ENCODE measurements at places on chromosomes 13 and 19.

GRCh38 chr19:48617146-48617937 is 1.6 kb downstream of the RPL18 start:
- DNase-seq, result no peak

DNA sequence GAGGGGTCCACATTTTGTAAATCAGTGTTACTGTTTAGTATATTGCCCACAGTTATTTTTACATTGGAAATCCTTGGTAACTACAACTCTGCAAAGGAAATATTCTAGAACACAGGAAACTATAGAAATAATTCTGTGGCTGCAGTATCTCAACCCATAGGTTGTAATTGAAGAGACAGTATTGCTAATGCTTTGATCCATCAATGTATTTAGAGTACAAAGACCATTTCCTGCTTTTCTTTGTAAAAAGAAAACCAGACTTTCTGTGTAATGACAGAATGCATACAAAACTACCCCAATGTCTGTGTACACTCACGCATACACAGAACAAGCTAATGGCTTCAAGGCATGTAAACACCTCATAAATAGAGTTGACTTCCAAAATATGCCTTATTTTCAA is 622.1 kb upstream of the ARGLU1 start:
- no peak for DNase-seq

- peak; percentile 69 for DNase-seq
Measured at GRCh38 chr13:36124236-36124822, 6.9 kb downstream of the DCLK1 start.

DNA sequence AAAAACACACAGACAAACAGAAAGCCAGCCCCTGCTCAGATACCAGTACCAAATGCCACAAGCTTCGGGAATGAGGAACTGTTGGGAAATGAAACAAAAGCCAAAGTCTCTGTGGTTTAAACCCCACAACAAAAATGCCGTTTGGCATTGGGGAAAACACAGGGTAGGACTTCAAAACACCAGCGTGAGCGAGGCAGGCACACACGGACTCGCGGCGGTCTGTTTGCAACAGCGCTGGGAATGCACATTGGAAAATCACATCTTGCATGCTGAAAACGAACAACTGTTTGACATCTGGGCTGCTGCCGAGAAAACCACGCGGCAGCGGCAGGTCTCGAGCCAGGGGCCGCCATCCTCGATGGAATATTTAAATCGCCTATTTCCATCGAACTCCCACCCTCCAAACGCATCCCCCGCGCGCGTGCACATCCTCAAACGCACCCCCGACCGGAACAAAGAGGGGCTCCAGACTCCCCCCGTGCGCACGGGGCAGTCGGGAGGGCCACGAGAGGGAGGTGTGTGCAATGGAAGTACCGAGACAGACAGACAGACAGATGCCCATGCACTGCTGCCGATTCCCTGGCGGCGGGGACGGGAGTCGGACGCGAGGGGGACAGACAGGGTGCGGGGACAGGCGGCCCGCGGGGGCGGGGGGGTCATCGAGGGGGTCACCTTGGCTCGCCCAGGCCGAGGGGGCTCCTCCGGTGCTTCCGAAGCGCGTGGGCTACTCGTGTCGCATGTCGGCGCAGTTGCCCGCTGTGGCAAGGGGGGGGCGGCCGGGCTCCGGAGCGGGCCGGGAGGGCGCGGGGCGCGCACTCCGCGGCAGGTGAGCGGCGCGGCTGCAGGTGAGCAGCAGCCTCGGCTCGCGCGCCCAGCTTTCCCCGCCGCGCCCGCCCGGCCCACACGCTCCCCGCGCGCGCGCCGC is at the start of gene GPR12:
TSS of gene GPR12 (minus strand) at position 880 of the 925 bp plus-strand sequence. CDS start 959 bp downstream, outside the sequence.
- DNase-seq, result peak; percentile 10

GRCh38 chr13:21556051-21556450 is 47.9 kb downstream of the MICU2 start:
- DNase-seq, result no peak

GRCh38 chr19:48670699-48671445 is 1.9 kb downstream of the NTN5 start:
- no peak for DNase-seq

GRCh38 chr19:55703790-55704215 is 28.8 kb downstream of the EPN1 start:
- DNase-seq, result peak; percentile 47

DNA sequence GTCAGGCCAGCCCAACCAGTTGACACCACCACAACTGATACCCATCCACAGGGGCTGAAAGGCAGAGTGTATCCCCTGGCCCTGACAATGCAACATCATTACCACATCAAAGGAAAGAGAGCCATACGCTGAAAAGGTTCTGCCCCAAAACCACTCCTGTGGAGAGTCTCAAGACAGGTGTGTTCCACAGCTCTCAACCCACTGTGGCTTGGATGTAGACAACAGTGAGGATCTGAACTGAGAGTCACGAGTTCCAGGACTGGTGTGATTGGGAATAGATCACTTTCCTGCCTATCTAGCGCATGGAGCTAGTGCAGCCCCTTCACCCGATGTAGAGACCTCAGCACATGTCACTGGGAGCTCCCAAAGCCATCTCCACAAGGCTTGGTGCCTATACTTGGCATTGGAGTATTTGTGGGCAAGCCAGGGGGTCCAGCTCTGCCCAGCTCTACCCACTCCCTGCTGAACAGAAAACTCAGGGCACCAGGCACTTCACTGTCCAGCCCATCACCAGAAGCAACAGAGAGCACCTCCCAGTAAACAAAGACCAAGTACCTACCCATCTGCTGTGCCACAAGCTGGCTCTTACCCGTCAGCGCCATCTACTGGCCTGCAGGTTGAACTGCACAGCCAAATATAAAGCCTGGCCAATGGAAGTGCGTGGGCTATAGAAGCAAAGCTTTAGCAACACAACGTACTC is 579.5 kb downstream of the UQCRFS1 start:
- peak; percentile 41 for DNase-seq

DNA sequence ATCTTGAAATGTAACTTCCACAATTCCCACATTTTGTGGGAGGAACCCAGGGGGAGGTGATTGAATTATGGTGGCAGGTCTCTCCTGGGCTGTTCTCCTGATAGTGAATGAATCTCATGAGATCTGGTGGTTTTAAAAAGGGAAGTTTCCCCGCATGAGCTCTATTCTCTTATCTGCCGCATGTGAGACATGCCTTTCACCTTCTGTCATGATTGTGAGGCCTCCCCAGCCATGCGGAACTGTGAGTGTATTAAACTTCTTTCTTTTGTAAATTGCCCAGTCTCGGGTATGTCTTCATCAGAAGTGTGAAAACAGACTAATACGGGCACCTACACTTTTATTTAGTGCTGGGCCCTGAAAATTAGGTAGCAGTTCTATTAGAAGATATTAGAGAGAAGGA is 45.8 kb downstream of the TNFSF13B start:
- no peak for DNase-seq

- DNase-seq, result peak; percentile 92
Measured at GRCh38 chr19:17847538-17848366, at the start of gene JAK3. JAK3 (minus strand) TSS chr19:17847982; CDS start chr19:17844417, 3,565 bp downstream.

DNA sequence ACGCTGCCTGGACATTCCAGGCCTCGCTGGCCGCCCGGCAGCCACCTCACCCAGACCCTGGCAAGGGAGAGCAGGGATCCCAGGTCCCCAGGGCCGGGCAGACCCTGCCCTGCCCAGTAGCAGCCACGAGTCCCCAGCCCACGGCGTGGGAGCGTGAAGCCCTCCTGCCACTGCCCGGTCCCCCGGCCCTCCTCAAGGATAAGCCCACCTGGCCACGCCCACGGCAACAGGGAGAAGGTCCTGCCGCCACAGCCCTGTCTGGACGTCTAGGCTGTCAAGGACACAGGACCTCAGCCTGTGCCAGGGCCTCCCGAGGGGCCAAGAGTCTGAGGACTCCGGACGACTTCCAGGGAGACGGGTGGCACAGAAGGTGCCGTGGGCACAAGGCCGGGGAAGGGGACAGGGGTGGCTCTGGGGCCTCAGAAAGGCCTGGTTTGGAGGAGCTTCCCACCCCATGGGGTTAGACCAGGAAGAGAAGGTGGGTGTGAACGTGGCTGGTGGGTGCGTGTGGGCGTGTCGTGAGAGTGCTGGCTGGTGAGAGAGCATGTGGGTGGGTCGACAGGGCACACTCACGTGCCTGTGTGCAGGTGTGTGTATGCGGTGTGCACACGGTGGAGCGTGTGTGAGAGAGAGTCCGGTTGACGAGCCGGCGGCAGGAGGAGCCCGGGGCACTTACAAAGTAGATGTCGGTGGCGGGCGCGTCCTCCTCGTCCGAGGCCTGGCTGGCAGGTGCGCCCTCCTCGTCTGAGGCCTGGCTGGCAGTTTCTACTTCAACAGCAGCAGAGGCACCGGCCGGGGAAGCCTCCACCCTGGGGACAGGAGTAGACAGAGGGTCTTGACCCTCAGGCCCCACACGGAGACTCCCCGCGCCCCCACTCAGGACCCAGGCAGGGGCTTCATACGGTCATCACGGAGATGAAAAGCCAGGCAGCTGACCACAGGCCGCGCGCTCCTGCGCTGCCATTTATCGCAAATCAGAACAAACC is 11.9 kb upstream of the CACTIN start:
- no peak for DNase-seq

DNA sequence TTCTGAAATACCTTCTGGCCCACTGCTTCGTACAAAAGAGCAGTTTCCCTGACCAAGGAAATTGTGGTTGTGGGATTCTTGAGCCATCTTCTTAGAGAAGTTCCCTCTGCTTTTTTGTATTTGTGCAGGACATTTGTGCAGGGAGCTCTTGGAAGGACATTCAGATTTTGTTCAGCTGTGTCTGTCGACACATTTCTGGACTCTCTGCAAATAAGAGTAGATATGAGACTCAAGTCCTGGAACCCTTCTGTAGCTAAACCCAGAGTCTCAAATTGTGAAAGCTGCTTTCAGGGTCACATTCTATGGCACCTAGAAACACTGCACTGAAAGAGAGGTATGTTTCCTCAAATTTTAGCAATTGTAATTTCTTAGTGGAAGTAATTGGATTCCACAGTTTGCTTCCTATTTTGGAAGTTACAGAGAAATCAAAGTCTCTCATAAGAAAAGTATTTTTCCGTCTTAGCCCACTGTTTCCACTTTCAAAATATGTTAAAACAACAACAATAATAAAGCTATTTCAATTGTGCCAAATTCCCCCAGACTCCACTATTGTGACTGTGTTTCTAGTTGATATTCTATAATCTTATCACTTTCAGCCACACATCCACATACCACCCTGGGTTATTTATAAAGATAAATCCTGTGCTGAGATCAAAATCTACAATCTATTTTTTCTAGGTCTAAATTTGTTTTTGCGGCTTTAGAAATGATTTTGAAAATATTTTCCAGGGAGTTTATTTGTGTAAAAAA is 224.0 kb downstream of the COG6 start:
- no peak for DNase-seq

GRCh38 chr13:27622102-27622820 is 569 bp downstream of the POLR1D start:
- DNase-seq, result peak; percentile 10

GRCh38 chr13:63435667-63436324 is 2020.1 kb upstream of the PCDH20 start:
- DNase-seq, result peak; percentile 79

GRCh38 chr19:48746738-48747575 is at the start of gene IZUMO1:
IZUMO1 (minus strand) TSS chr19:48746909; CDS start chr19:48745859, 1,050 bp downstream.
- DNase-seq, result peak; percentile 87

- DNase-seq, result no peak
Measured at GRCh38 chr13:87398047-87398446, 273.1 kb upstream of the SLITRK5 start.

- no peak for DNase-seq
Measured at GRCh38 chr13:47004027-47004426, 107.2 kb upstream of the HTR2A start.

DNA sequence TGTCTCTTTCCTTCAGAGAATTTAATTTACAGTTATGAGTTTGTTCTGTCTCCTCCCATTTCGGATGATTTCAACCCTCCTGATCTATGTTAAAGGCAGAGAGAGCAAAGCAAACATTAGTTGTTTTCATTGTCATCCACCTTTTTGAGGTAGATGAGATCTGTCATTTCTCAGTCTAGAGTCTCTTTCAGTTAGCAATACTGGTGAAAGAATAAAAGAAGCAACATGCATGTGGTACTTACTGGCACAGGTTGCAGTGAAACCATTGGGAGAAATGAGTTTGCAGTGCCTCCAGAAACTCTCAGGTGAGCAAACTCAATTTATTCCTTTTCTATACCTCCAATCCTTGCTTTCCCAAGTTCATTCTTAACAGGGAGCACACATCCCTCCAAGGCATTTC is 99.4 kb downstream of the RBM26 start:
- DNase-seq, result no peak

DNA sequence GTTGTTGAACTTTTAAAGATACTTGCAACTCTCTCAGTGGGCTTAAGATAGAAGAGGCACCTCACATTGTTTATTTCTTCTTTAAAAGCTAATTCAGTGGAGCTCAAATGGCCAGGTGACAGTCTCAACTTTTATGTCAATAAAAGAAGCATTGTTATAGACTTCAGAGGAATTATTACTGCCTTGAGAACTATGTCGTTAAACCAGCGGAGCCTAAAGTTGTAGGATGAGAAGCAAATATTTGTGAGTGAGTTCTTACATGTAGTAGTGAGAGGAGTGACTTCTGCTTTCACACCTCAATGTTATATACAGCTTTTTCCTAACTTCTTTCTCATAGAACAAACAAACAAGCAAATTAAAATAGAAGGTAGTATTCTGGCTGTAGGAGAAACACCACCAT is 31.2 kb upstream of the DGKH start:
- no peak for DNase-seq

DNA sequence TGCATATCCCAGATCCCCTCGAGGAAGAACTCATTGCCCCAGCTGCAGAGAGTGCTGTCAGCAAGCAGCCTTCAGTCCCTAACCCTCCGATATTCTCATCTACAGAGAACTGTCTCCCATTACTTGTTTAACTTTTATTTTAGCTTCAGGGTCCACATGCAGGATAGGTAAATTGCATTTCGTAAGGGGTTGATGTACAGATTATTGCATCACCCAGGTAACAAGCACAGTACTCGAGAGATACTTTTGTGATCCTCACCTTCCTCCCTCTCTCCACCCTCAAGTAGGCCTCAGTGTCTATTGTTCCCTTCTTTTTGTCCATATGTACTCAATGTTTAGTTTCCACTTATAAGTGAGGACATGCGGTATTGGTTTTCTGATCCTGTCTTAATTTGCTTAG is 171.5 kb upstream of the IRS2 start:
- DNase-seq, result no peak

GRCh38 chr13:20349564-20350381 is 117.7 kb upstream of the GJB6 start:
- no peak for DNase-seq

DNA sequence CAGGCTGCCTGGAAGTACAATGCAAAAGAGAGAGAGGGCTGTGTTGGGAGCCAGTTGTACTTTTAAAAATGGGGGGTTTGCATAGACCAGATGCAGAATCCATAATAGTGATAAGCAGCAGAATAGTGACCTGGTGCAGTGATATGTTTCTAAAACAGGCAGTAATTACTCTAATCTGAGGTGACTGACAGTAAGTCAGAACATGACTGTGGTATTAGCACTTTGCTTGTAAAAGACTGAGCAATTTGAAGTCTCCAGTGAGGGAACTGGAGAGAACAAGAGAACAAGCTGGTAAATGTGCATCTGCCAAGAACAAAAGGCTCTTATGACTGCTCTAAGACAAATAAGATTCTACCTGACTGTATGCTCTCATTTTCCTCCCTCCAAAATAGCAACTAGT is 383.4 kb downstream of the ITGBL1 start:
- no peak for DNase-seq
